ENCODE measurements at places on chromosomes 1 and 21. TPM values are rescaled to one million over a fixed set of nuclear protein-coding genes. Genes with fewer than 3 reads are reported as not detected.

Gene S100A14
- not detected for total RNA-seq

GRCh38 chr1:117616356-117616755, 10.5 kb downstream of the TENT5C start:
- DNase-seq: no peak

DNA sequence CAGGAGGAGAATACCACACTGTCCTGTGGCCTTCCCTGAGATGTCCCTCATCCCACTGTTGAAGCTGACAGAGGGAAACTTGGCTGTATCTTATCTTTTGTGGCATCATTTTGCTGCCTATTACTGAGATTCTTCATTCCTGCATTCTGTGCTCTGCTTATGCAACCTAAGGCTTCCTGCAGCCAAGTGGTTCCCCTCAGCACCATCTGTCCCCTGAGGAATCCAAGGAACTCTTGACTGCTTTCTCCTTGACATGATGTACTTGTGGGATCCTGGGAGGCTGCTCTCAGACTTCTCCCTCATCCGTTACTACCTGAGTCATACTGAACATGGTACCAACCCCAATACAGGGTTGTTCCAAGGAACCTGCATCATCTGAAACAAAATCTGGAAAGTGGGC, 21.1 kb upstream of the RIMKLA start:
- no peak for DNase-seq

GRCh38 chr1:2480986-2481364, 4.9 kb downstream of the PLCH2 start:
- DNase-seq: no peak

Gene SPRR1A
- total RNA-seq: not detected

DNA sequence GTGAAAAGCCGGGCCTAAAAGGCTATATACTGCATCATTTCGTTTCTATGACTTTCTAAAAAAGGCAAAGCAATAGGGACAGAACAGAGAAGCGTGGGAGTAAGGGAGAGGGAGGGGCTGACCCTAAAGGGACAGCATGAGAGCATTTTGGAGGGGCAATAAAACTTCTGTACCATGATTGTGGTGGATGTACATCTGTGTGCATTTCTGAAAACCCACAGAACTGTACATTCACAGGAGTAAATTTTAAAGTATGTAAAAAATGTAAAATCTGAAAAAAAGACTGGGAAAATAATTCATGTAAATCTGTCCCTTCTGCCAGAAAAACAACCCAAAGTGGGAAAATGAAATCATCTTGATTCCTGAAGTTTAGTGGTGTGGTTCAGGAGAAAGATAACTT, 235.4 kb downstream of the CENPF start:
- DNase-seq: no peak

- no peak for DNase-seq
Observed at GRCh38 chr21:32918478-32919120, 107.1 kb upstream of the OLIG2 start.

DNA sequence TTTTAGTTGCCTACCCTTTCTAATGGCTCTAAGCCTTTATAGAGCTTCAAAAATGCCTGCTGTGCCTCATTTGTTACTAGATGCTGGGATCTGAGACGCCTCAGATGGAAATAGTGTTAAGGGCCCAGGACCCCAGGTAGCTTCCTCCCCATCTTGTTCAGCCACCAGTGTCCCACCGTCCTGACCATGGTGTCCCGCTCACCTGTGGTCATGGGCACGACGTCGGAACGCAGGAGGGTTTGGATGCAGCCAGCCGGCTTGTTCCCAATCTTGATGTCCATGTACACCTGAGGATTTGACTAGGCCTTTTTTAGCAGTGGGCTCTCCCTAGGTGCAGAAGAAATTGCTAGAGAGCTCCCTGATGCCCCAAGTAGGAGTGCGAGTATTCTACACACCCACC, 31.1 kb downstream of the PABPC4 start:
- no peak for DNase-seq

Gene RNU1-3
- total RNA-seq: under 0.01 TPM

Gene C1orf216
- 21.1 TPM for total RNA-seq

Gene TBX15
- not detected for total RNA-seq

Gene ATP6V1G3
- total RNA-seq: not detected

GRCh38 chr1:174812656-174813055, 187.1 kb upstream of the CACYBP start:
- DNase-seq: no peak

- no peak for DNase-seq
Observed at GRCh38 chr1:35185200-35185599, 7.7 kb downstream of the SFPQ start.

DNA sequence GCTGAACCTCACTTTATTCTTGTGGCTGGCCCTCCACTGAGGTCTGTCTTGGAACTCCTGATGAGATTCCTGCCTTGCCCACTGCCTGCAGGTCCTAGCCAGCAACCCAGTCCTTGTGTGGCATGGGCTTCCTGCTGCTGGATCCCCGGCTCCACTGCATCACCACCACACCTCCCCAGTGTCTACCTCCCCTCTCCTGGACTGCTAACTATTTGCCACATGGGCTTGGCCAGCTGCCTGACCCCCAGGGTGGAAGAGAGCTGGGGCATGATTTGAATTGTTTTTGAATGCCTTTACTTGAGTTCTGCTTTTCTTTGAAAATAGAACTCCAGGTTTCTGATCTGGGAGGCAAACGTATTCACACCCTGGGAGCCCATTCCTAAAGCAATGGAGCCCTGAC, 41.2 kb downstream of the SPAG17 start:
- DNase-seq: no peak

GRCh38 chr1:42746436-42747105, 6.5 kb upstream of the CLDN19 start:
- DNase-seq: no peak

DNA sequence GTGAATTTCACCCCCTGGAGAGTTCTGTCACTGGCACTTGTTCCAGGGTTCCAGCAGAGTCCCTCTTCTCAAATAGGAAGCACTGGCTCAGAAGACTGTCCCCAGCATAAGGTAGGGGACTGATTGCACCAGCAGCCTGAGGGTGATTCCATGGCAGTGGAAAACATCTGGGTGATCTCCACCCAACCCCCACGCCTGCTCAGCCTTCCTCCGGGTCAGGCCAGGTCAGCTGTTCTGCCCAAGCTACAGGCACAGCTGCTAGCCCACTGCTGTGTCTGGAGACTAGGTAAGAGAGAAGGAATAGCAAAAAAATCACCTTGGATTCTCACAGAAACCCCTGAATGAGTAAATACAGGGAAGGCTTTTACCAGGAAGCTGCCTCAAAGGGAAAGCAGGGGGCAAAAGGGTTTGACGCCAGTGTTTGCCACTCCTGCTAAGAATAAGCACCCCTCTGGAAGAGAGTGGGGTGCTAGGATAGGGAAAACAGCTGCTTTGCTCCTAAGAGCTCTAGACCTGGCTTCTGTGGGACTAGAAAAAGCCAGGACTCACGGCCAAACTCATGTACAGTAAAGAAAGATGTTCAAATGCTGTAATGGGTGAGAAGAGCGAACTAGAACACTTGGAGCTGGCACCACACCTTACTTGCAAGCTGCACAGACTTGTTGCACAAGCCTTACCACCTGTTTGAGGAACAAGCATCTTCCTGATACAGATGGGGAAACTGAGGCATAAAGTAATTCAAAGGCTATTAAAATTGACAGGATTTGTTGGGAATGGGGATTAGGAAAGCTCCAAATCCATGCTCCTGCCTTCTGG, 1.0 kb upstream of the DENND2D start:
- no peak for DNase-seq

Gene GPR37L1
- total RNA-seq: not detected

DNA sequence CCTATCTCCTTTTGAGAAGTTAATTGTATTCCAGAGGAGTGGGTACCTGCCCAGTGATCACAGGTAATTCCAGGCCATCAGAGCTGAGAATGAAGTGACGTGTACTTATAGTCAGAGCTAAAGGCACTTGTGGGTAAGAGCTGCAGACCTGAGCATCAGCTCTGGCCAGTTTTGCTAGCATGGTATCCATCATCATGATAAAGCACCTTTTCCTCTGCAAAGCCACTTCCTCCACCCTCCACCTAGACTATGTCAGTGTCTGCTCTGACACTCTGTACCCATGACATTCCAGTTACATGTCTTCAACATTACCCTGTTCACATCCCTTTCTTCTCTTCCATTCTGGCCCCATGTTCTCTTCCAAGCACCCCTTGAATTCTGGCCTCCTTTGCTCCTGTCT, 157.3 kb downstream of the GRIK3 start:
- DNase-seq: no peak

Gene PRRX1
- total RNA-seq: 0.93 TPM

Gene PDPN
- 4.2 TPM for total RNA-seq

Gene ARHGEF11
- 28.2 TPM for total RNA-seq

- DNase-seq: no peak
Observed at GRCh38 chr1:215004121-215004827, 78.3 kb upstream of the KCNK2 start.

Gene FAM78B
- total RNA-seq: not detected

DNA sequence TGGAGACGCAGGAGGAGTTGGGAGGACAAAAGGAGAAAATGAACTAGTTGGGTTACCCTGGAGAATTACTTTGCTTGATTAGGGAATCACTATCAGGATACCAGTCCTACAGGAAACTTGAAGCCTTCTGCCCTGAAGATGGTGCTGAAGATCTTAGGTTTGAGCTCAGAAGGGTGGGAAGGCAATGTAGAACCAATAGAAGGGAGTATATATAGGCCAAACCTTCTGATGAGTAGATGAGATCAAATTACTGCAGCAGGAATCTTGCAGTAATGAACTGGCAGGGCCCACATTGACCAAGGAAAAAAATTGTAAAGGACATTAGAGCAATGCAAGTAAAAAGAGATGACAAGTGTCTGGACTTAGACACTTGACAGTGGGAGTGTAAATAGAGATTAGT, 116.3 kb upstream of the CACYBP start:
- no peak for DNase-seq

Gene LRRC71
- total RNA-seq: 0.12 TPM

Gene KCNA2
- total RNA-seq: not detected

GRCh38 chr1:113946678-113947387, 17.7 kb downstream of the HIPK1 start:
- DNase-seq: no peak

Gene TNFRSF8
- not detected for total RNA-seq
